ENCODE measurements at places on chromosomes 7 and 10. TPM values are rescaled to one million over a fixed set of nuclear protein-coding genes. Genes with fewer than 3 reads are reported as not detected.

MBL2 gene
- not detected for total RNA-seq

DNA sequence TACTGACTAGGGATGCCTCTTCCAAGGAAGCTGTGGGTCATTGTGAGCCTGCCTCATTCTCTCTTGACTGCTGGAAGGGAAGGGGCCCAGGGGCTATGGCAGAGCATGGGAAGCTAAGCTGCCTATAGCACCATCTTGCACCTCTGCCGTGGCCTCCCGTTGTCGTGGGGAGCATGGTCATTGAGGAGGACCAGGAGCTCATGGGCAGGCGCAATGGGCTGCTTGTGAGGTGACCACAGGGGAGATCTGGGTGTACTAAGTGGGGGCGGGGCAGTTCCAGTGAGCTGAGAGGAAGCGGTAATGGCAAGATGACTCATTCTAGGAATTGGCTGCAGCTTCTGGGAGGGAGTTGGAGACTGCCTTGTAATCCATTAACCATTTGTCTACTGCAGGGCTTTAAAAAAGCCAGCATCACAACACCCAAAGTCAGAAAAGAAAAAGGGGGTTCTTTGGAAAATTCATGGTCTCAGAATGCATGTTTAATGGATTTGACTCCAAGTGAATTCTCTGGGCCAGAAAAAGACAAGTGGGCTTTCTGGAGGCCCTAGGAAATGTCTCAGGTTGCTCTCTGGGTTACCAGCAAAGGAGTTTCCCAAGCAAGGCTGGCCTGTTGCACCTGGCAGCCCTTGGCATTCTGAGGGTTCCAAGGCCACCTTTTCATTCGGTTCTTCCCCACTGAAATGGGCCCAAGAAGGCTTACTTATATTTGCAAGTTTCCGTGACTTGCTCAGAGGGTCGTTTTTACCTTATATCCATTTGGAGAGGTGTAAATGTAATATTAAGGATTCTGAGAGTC lies 3.6 kb downstream of the DUSP5 start:
- peak; percentile 89 for DNase-seq

DNA sequence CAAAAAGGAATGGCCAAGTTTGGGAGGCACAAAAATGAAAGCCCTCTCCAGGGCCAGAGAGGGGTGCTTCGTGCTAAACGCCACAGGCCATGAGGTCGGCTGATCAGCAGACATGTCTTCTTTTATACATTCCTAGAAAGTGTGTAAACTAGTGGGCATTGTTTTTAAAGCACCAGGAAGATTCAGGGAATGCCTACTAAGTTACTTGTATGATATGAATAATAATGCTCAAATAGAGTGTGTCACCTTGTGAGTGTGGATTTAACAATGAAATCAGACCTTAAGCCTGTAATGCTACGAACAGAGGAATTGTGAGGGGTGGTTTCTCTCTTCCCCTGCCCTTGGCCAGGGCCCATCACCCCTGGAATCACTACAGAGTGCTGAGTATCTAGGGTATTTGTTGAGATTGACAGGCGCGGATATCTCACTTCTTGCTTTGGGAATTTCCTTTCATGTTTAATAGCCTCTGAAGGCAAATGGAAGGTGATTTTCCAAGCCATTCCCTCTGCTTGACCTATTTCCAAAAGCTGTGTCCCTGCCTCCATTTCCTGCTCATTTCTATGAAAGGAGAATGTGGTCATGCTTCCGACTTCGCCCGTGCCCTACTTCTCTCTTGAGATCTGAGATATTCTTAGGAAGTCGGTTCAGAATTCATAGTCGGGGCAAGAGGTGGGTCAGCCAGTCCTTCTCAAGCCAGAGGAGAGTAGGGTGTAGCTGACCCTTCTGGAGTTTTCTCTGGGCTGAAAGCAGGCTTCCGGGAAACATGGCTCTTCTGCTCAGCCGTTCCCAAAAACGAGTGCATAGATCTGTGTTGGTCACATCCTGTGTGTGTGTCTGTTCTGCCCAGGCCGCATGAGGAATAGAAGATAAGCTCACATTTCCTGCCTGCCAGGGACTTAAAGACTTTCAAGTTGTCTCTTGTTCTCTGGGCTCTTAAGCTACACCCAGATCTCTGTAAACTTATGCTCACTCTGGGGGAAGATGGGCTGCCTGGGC lies 167.8 kb upstream of the ITGB1 start:
- peak; percentile 98 for DNase-seq

DNA sequence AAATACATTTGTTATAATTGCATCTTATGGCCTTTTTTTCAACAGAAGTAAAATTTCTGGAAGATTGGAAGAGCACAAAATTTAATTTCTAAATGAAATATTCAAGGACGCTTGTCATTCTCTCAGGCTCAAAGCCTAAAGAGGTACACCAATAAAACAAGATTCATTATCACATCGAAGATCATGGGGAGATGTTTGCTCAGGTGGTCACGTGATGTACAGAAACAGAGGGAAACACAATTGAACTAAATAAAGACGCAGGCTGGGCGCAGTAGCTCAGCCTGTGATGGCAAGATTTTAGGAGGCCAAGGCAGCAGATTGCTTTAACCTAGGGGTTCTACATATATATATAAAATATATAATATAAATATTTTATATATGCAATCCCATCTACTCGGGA lies 37.3 kb upstream of the TMEM254 start:
- DNase-seq = no peak

- no peak for DNase-seq
Measured at GRCh38 chr10:98519841-98520240, 73.1 kb upstream of the HPS1 start.

TAS2R3 gene
- total RNA-seq = 0.44 TPM

GSTO2 gene
- 55.8 TPM for total RNA-seq

CYP26C1 gene
- not detected for total RNA-seq

DNA sequence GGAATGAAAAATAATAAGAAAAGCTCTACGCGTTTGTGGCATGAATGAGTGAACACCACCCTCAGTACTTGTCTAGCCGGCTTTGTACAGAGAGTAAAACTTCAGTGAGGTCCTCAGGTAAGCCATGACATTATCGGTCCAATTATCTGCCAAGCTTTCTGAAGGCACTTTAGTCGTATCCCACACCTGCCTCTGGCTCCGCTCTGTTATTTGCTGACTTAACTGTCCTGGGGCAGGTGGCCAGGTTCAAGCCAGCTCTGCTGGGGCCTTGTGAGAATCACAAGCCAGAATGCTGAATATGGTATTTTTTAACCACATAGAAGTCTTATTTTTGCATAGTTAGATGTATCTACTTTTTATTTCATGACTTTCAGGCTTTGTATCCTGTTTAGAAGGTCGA lies 66.0 kb upstream of the FHIP2A start:
- DNase-seq = no peak

SFMBT2 gene
- total RNA-seq = 1.4 TPM

TMEM140 gene
- total RNA-seq = not detected

DNA sequence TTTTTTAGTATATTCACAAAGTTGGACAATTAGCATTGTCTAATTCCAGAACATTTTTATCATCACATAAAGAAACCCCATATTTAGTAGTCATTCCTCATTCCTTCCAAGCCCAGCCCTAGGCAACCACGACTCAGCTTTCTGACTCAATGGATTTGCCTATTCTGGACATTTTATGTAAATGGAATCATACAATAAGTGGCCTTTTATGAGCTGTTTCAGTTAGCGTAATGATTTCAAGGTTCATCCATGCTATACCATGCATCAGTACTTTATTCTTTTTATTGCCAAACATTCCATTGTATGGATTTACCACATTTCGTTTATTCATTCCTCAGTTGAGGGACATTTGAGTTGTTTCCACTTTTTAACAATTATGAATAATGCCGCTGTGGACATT lies 249.2 kb downstream of the DYNC1I1 start:
- DNase-seq = peak; percentile 10

UNCX gene
- not detected for total RNA-seq

GRCh38 chr7:126443951-126444350 lies 808.8 kb downstream of the GRM8 start:
- DNase-seq = peak; percentile 30

MYOZ1 gene
- total RNA-seq = not detected

GRCh38 chr10:5064656-5065055 lies 29.6 kb upstream of the AKR1C3 start:
- no peak for DNase-seq

GRCh38 chr10:70404787-70405036 lies 767 bp downstream of the EIF4EBP2 start:
- DNase-seq = peak; percentile 36

DNA sequence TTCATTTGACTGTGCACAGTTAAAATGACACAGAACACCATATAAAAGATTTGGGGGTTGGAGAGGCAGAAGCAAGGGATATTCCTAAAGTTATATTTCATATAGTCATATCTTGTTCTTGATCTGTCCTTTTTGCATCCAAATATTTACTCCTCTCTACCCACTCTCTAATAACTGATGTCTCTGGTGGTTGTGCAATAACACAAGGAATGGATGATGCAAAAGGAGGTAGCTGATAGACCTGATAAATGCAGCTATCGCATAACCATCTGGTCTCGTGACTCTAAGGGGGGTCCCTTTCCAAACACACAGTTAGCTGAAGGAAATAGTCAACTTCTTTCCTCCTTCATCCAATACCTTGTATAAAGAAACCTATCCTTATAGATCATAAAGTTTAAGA lies 123.1 kb downstream of the POLR1F start:
- DNase-seq = no peak

GRCh38 chr10:123879606-123880257 lies 11.9 kb downstream of the CPXM2 start:
- no peak for DNase-seq

DNA sequence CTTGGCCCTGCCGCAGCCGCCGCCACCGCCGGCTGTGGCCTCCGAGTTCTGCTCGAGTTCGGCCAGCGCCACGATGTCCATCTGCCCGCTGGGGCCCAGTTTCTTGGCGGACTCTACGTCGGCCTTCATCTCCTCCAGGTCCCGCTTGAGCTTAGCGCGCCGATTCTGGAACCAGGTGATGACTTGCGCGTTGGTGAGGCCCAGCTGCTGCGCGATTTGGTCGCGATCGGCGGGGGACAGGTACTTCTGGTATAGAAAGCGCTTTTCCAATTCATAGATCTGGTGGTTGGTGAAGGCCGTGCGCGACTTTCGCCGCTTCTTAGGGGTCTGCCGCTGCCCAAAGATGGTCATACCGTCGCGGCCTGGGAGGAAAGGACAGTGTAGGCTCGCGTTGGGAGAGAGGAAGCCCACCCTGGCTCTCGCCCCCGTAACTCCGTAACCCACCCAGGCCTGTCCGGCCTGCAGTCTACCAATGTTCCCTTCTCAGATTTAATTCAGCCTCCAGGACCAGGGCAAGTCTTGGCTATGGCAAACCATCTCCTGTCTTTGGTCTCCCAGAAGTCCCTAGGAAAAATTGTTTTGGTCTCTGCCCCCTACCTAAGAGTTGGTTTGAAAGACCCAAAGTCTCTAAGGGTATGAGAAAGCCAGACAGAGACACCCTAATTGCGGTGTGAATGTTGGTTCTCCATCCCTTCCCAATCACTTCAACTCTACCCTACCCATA lies 1.7 kb downstream of the LBX1 start:
- DNase-seq = no peak

DNA sequence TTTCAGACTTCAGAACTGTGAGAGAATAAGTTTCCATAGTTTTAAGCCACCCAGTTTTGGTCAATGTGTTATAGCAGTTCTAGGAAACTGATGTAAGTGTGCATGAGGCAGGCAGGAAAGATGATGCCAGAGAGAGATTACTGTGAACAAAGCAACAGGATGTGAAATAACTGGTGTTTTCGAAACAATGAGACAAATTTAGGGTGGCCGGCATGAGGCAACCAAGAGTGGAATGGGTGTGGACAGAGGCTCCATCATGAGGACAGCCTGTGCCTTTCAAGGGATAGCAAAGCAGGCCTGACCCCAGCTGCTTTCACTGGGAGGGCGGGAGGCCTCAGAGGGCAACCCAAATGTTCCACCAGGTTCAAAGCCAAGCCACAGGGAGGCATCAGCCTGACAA lies 67.3 kb upstream of the UCN3 start:
- DNase-seq = no peak

- no peak for DNase-seq
Measured at GRCh38 chr10:497289-497688, 192.2 kb downstream of the DIP2C start.

DNA sequence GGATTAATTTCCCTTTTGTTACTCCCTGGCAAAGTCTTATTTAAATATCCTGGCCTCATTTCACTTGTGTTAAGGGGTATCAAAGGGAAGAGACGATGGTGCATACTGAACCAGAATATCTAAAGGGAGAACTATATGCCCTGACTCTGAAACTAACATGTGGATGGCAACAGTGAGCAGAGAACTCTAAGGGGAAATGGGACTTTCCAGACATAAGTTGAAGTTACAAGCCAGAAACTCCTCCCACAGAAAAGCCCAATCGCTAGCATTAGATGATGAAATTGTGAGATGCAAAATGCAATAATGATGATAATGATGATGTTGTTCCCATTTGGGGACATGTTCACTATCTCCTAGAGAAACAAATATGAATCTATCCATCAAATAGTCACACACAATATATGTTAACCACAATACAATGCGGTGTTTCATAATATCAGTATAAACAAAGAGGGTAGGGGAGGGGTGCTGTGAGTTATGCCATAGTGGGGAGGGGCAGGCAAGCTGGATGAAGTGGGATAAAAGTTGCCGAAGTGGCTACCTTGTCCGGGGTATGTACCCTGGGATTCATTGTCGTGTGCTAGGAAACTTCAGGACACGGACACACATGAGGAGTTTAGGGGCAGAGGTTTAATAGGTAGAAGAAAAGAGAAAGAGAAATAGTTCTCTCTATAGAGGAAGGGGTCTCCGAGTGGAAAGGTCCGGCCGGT lies 37.1 kb downstream of the TMEM229A start:
- no peak for DNase-seq

- DNase-seq = peak; percentile 60
Measured at GRCh38 chr10:89129911-89130310, 77.2 kb downstream of the CH25H start.

- no peak for DNase-seq
Measured at GRCh38 chr10:44173608-44173894, 211.3 kb downstream of the CXCL12 start.

DNA sequence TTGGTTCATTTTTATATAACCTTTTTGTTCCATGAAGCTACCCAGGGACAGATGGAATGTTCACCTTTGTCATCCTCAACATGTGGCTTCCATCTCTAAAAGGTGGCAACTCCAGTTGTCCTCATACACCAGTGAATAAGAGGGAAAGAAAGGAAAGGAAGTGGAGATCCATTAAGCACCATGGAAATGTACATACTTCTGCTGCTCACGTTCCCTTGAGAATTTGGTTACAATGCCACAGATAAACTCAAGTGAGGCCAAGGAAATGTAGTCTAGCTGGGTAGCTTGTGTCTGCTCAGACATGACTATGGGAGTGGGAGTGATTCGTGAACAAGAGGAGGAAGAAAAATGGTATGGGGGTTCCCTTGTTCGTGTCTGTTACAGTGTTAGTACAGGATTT lies 237.1 kb upstream of the FAM3C start:
- no peak for DNase-seq

DNA sequence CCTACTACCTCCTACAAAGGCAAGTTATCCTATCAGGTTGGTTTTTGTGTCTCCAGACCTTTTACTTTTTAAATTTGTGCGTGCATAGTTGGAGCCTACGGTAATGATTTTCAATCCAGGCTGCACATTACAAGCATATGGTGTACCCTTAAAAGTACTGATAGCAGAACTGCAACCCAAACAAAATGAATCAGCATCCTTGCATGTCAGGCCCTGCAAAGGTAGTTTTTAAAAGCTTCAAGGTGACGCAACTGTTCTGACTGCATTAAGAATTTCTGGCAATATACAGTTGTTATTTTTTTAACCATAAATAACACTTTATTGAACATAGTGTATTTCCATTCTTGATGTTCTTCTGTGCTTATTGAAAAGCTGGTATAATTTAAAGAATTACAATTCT lies 28.9 kb downstream of the GNAT3 start:
- peak; percentile 87 for DNase-seq

CYP3A4 gene
- total RNA-seq = not detected

Data from foreskin keratinocyte (primary cell).